ENCODE measurements at places on chromosomes 4 and X.

GRCh38 chr4:185566972-185567371 lies 31.7 kb upstream of the PDLIM3 start:
- DNase-seq = no peak

DNA sequence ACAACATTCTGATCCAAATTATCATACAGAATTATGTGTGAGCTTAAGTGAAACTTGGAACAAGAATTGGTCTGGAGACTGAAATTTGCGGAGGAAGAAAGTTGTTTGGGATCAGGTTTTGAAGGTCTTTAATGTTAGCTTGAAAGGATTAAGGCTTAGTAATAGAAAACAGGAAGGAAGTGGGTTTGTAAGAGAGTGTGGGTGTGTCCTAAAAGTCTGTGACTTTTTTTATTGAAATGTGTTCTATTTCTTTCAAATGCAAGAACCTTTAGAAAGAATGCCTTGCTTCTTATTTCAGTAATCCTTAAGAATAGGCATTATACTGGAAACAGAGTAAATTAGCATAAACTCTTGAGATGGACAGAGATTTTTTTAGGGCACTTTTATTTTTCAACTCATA lies 198.0 kb downstream of the GALNTL6 start:
- no peak for DNase-seq

- DNase-seq = no peak
Observed at GRCh38 chr4:1033840-1034551, 22.6 kb downstream of the FGFRL1 start.

DNA sequence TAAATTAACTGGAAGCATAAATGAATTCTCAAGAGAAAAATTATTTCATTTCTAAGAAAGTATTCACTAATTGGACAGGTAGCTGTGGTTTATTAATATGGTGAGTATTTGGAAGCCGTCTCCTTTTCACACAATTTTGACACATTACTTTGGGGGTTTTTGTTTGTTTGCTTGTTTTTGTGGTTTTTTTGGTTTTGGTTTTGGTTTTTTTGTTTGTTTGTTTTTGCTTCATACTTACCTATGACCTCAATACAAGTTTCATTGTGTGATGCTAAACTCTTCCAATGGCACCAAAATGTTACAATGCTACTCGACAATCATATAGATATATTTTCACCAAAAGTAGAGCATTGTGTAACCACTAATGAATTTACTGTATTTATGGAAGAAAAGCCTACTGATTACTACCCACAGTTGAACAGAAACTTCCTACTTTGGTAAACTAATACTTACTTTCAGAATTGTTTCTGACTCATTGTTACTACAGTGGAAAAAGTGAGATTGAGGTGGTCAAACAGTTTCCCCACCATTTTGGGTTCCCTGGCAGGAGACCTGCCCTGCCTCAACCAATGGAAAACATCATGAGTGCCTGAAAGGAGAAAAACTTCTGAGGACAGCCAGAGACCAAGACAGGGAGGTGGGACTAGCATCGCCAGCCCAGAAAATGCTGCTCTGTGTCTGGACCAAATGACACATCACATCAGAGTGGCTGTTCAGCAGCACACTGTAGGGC lies 443.1 kb downstream of the HNRNPD start:
- no peak for DNase-seq

GRCh38 chr4:176565049-176565448 lies 227.7 kb downstream of the VEGFC start:
- no peak for DNase-seq

- no peak for DNase-seq
Observed at GRCh38 chr4:46894826-46895225, 14.2 kb downstream of the COX7B2 start.

- no peak for DNase-seq
Observed at GRCh38 chr4:1567519-1567807, 116.7 kb downstream of the FAM53A start.

GRCh38 chr4:13546941-13547484 lies 2.7 kb upstream of the NKX3-2 start:
- DNase-seq = peak; percentile 37

- no peak for DNase-seq
Observed at GRCh38 chrX:85619962-85620361, 240.5 kb upstream of the POF1B start.

- peak; percentile 40 for DNase-seq
Observed at GRCh38 chr4:4762909-4763821, 96.3 kb upstream of the MSX1 start.

DNA sequence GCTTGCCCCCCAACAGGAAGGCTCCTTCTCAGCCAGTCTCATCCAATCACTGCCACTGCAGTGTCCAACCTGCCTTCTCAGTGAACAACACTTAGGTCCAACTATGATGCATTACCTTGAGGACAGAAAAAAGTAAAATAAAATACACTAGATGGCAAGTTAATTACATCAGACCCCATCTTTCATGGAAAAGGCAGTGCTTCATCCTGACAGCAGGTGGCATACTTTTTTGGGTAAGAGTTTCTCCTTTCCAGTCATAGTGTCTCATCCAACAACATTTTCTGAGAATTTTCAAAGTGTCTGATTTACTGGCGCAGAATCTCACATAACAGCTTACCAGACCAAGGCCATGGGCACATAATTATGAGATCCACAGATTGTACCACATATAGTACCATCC lies 1742.8 kb downstream of the PCDH7 start:
- DNase-seq = no peak

- DNase-seq = no peak
Observed at GRCh38 chr4:183493246-183493645, 11.6 kb upstream of the ING2 start.

DNA sequence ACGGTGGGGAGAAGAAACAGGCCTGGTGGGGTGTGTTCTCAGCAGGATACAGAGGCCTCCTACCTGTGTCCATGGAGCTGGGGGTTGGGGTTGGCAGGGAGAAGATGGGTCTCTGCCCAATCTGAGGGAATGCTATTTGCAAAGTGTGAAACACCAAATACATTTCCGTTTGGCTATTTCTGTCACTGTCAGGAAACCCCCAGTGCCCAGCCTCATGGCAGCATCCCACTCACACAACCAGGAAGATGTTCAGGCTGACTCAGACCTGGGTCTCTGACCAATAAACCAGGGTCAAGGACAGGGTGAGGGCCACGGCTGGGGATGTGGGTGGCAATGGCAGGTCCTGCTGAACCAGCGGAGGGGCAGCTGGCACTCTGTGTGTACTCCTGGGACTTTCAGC lies 41.3 kb downstream of the BCOR start:
- no peak for DNase-seq

- DNase-seq = no peak
Observed at GRCh38 chr4:110614173-110614963, 8.5 kb downstream of the PITX2 start.

DNA sequence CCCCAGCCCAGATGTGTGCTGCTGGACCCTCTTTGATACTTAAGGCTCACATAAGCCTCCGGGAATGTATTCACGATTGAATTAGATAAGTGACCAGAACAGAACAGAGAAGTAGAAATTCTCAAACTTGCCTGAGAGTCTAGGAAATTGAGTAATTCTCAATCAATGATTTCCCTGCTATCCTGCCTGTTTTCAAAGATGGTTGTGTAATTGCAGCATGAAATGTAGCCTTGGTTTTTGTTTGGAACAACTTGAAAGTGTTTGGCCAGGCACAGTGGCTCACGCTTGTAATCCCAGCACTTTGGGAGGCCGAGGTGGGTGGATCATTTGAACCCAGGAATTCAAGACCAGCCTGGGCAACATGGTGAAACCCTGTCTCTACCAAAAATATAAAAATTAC lies 41.2 kb downstream of the TNIP2 start:
- DNase-seq = no peak

DNA sequence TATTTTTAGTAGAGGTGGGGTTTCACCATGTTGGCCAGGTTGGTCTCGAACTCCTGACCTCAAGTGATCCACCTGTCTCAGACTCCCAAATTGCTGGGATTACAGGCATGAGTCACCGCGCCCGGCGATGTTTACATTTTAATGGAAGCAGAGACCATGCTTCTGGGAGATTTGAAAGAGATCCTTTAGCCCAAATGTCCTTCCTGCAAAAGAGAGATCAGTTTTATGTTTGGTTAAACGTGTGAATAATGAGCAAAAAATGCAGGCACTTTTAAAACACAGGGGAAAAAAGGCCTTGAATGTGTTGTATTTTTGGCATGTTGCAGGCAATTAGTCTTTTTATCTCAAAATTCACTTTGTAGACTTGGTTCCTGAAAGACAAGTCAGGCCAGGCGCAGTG lies 95.8 kb upstream of the ELOVL6 start:
- no peak for DNase-seq

GRCh38 chr4:142532054-142532453 lies 314.0 kb downstream of the INPP4B start:
- DNase-seq = no peak

DNA sequence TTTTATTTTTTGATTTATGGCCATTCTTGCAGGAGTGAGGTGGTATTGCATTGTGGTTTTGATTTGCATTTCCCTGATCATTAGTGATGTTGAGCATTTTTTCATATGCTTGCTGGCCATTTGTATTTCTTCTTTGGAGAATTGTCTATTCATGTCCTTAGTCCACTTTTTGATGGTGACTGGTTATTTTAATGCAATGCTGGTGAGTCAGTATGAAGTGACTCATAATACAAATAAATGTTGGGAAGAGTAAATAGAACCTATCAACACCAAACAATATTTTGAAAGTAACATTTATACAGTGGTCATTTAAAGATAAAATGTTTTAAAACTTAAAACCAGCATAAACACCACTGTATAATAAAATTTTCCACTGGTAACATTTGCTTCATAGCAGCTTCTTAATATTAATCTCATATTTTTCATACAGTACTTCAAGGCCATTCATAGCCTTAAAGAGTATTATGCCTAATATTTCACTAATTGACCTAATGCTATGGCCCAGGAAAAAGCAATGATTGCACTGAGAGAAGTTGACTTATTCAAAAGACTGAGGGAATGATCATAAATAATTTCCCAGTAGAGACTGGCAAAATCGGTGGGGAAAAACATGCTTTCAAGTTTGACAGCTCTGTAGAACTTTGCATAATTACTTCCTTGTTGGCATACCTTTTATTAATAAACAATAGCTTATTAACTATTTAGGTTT lies 33.9 kb downstream of the CASK start:
- DNase-seq = no peak
